ENCODE measurements at places on chromosomes 12 and 14. TPM values are rescaled to one million over a fixed set of nuclear protein-coding genes. Genes with fewer than 3 reads are reported as not detected.
A peak's percentile ranks its signal among the peaks of the same experiment; 100 is the strongest.

DNA sequence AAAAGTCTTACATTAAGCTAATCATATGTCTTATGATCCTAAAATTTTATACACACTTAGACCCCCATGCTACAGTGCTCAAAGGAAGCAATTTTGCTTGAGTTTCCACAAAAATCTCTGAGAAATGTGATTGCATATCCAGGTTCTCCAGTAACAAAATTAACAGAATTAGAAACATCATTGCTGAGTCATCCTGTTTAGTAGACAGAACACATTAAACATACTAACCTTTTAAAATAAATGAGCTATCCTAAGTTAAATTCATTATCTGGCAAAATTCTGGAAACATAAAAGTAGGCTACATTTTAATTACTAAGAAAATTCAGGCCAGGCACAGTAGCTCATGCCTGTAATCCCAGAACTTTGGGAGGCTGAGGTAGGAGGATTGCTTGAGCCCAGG is 94.7 kb downstream of the DENND5B start:
- DNase-seq, result no peak

- DNase-seq, result peak; percentile 44
Observed at GRCh38 chr14:54818201-54819133, 84.2 kb downstream of the GCH1 start.

Gene KRT75
- total RNA-seq, result not detected

Gene NXPH4
- not detected for total RNA-seq

Gene METTL25
- 9.3 TPM for total RNA-seq

Data from neural progenitor cell (in vitro differentiated cells).